Activated naive CD8-positive, alpha-beta T cell treated with anti-CD3 and anti-CD28 coated beads for 36 hours (primary cell): ENCODE measurements at places on chromosomes 5 and 9. TPM values are rescaled to one million over a fixed set of nuclear protein-coding genes. Genes with fewer than 3 reads are reported as not detected.

The RGS7BP gene
- not detected for total RNA-seq

The EDIL3 gene
- total RNA-seq = not detected

The KCNV2 gene
- total RNA-seq = not detected

The C5 gene
- 1.5 TPM for total RNA-seq

The PCDHA12 gene
- not detected for total RNA-seq

The GADD45G gene
- 1.8 TPM for total RNA-seq

The FAM78A gene
- 36.1 TPM for total RNA-seq

The ADAMTS16 gene
- not detected for total RNA-seq

The BTNL9 gene
- total RNA-seq = 0.12 TPM

The GRXCR2 gene
- total RNA-seq = not detected

The IRX2 gene
- total RNA-seq = not detected

The SH3PXD2B gene
- 0.84 TPM for total RNA-seq

- no peak overlapping the region for H3K4me3 ChIP-seq
- no peak for DNase-seq
- no peak overlapping the region for H3K27ac ChIP-seq
- H3K36me3 ChIP-seq = peaks cover 10% of the 10 kb centered on the region
- H3K4me1 ChIP-seq = peaks cover 27% of the 10 kb centered on the region
- no peaks in the 10 kb centered on the region for H3K27me3 ChIP-seq
Measured at GRCh38 chr5:177548495-177548894, 5.9 kb downstream of the FAM193B start.

DNA sequence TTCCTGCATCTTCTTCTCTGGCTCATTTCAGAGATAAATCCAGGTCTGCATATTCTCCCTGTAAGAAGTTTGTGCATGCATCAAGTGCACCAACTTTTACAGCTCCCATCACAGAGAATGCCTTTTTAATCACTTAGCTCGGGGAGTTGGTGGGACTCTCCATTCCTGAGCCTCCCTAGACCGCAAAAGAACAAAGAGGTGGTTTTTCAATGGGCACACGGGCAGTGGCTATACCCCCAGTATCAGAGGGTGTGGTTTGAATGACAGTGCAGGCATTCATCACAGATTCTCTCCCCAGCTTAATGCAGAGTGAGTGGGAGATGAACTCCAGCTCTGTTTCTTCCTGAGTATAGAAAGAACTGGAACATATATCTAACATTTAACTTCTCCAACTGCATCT lies 264.7 kb upstream of the NR4A3 start:
- no peak overlapping the region for H3K4me3 ChIP-seq
- H3K27ac ChIP-seq = no peak overlapping the region
- DNase-seq = no peak
- H3K36me3 ChIP-seq = peaks cover 4% of the 10 kb centered on the region

DNA sequence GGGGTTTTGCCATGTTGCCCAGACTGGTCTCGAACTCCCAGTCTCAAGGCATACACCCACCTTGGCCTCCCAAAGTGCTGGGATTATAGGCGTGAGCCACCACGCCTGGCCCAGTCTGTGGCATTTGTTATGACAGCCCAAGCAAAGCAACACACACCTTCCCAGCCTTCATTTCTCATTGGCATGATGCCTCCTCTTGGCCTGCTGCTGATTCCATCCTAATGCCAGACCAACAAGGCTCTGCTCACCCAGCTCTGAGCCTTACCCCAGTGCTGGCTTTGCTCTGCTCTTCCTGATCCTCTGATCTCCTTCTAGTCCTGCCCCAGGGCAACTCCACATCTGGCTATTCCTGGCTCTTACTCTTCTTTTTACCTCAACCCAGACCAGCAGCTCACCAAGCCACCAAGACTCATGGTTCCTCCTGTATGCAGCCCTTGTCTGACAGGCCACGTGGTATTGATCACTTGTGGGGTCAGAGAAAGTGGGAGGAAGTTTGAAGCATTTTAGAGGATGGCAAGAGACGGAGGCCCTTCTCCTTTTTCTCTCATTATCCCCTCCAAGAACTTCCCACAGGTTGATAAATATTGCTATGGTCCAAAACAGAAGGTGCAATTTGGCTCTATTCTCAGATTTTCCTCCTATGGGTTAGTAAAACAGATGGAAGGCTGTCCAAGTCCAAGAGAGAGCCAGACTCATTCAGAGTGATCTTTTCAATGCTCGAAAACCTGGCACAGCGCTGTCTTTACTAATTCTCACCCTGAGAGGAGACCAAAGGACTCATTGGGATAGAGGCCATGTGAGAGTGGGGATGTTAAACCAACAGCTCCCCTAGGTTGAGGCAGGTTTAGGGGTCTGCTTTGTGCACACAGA lies 958 bp downstream of the CD180 start:
- H3K36me3 ChIP-seq = peaks cover 3% of the 10 kb centered on the region
- peak overlapping the region; percentile 52 for H3K27ac ChIP-seq
- no peaks in the 10 kb centered on the region for H3K27me3 ChIP-seq
- H3K4me3 ChIP-seq = peak overlapping the region; percentile 2

- H3K27ac ChIP-seq = no peak overlapping the region
- H3K27me3 ChIP-seq = peaks cover 23% of the 10 kb centered on the region
- no peaks in the 10 kb centered on the region for H3K4me1 ChIP-seq
- H3K36me3 ChIP-seq = no peaks in the 10 kb centered on the region
Measured at GRCh38 chr9:87140605-87141109, 193.4 kb upstream of the GAS1 start.

- H3K36me3 ChIP-seq = no peaks in the 10 kb centered on the region
- no peaks in the 10 kb centered on the region for H3K4me1 ChIP-seq
- no peak for DNase-seq
- H3K27me3 ChIP-seq = peaks cover 4% of the 10 kb centered on the region
- no peak overlapping the region for H3K27ac ChIP-seq
- no peak overlapping the region for H3K4me3 ChIP-seq
Measured at GRCh38 chr5:147927901-147928300, 21.6 kb upstream of the C5orf46 start.

GRCh38 chr5:124764992-124765611 lies 18.7 kb upstream of the ZNF608 start:
- no peaks in the 10 kb centered on the region for H3K36me3 ChIP-seq
- H3K4me1 ChIP-seq = no peaks in the 10 kb centered on the region
- DNase-seq = no peak
- peaks cover 5% of the 10 kb centered on the region for H3K27me3 ChIP-seq
- no peak overlapping the region for H3K27ac ChIP-seq

DNA sequence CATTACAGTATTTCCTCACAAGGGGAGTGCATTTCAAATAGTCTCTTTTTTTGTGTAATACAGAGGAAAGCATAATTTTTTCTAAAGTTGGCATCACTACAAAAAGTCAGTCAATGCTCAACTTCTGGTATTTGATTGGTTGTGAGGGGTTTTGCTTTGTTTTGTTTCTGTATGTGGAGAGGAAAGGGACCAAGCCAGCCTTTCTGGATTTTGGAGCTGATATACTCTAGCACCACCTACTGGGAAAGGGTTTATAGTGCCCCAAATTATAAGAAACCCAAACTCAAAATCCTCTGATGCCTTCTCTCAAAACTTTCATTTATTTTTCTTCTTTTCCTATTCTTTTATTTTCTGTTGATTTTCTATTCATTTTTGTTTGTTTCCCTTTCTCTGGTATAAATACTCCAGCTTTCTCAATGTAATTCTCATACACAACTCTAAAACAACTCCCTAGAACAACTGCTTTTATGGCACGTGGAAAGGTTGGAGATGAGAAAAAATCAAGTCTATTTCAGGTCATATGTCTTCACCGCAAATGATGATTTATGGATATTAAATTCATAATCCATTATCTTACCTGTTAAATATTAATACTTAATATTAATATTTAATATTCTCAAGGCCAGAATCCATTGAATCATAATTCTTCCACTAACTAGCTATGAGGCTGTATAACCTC lies 69.5 kb upstream of the ANXA1 start:
- H3K27ac ChIP-seq = no peak overlapping the region
- no peaks in the 10 kb centered on the region for H3K36me3 ChIP-seq
- H3K27me3 ChIP-seq = peaks cover 17% of the 10 kb centered on the region

DNA sequence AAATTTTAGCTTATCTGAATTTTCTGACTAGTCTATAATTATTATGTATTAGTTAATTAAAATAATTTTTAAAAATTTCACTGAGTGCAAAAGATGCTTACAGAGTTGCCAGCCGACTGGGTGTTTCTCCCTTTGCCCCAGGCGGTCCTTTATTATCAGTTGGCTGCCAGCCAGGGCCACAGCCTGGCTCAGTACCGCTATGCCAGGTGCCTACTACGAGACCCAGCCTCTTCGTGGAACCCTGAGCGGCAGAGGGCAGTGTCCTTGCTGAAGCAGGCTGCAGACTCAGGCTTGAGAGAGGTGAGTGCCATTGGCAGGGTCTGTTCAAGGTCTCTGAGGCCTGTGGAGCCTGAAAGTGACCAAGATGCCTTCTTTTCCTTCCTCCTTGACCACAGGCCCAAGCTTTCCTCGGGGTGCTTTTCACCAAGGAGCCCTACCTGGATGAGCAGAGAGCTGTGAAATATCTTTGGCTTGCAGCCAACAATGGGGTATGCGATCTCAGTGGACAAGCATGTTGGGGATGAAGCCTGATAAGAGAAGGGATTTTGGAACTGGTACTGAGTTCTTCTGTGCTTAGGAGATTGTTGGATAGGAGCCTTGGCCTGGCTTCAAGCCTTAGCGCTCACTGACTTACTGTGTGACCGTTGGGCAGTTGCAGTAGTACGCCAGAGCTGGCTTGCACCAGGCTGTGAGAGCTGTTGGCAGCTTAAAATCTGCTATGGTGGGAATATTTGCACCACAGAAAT lies 10.6 kb downstream of the DELE1 start:
- H3K27me3 ChIP-seq = no peaks in the 10 kb centered on the region
- H3K4me3 ChIP-seq = no peak overlapping the region
- DNase-seq = no peak
- H3K4me1 ChIP-seq = no peaks in the 10 kb centered on the region
- no peak overlapping the region for H3K27ac ChIP-seq
- peaks cover 10% of the 10 kb centered on the region for H3K36me3 ChIP-seq

DNA sequence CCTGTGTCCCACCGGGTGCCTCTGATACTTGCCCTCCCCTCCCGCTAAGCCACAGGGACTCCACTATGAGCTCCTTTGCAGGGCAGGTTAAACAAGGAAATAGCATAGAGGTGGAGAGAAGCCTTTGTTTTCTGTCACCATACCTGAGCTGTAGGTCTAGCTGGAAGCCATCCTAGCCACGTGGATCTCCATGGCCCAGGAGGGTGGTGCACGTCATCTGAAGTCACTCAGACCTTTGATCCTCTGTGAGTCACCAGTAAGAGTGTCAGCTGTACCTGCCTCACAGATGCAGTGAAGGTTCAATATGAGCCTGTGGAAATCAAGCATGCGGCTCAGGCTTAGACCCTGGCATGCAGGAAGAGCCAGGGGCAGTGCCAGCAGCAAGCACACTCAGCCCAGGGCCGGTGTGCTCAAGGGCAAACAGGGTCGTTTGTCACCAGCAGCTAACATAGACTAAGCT lies 55.1 kb downstream of the ASS1 start:
- H3K4me3 ChIP-seq = no peak overlapping the region
- DNase-seq = no peak
- peaks cover 3% of the 10 kb centered on the region for H3K36me3 ChIP-seq
- peaks cover 12% of the 10 kb centered on the region for H3K27me3 ChIP-seq

GRCh38 chr9:95732802-95733688 lies 142.4 kb upstream of the ERCC6L2 start:
- H3K27ac ChIP-seq = no peak overlapping the region
- DNase-seq = no peak
- peaks cover 28% of the 10 kb centered on the region for H3K4me1 ChIP-seq
- H3K27me3 ChIP-seq = peaks cover 19% of the 10 kb centered on the region
- H3K4me3 ChIP-seq = no peak overlapping the region
- peaks cover 2% of the 10 kb centered on the region for H3K36me3 ChIP-seq

GRCh38 chr5:83322273-83322924 lies 149.1 kb upstream of the VCAN start:
- H3K4me1 ChIP-seq = no peaks in the 10 kb centered on the region
- DNase-seq = no peak
- no peak overlapping the region for H3K27ac ChIP-seq
- H3K4me3 ChIP-seq = no peak overlapping the region
- H3K36me3 ChIP-seq = no peaks in the 10 kb centered on the region

GRCh38 chr5:17951392-17952169 lies 317.3 kb downstream of the TAF11L14 start:
- DNase-seq = no peak
- no peaks in the 10 kb centered on the region for H3K36me3 ChIP-seq
- H3K27me3 ChIP-seq = peaks cover 4% of the 10 kb centered on the region
- H3K4me1 ChIP-seq = no peaks in the 10 kb centered on the region
- H3K27ac ChIP-seq = no peak overlapping the region

GRCh38 chr5:9644630-9645029 lies 14.5 kb upstream of the TAS2R1 start:
- no peaks in the 10 kb centered on the region for H3K36me3 ChIP-seq
- H3K27ac ChIP-seq = no peak overlapping the region
- no peak overlapping the region for H3K4me3 ChIP-seq
- H3K27me3 ChIP-seq = no peaks in the 10 kb centered on the region
- H3K4me1 ChIP-seq = no peaks in the 10 kb centered on the region

DNA sequence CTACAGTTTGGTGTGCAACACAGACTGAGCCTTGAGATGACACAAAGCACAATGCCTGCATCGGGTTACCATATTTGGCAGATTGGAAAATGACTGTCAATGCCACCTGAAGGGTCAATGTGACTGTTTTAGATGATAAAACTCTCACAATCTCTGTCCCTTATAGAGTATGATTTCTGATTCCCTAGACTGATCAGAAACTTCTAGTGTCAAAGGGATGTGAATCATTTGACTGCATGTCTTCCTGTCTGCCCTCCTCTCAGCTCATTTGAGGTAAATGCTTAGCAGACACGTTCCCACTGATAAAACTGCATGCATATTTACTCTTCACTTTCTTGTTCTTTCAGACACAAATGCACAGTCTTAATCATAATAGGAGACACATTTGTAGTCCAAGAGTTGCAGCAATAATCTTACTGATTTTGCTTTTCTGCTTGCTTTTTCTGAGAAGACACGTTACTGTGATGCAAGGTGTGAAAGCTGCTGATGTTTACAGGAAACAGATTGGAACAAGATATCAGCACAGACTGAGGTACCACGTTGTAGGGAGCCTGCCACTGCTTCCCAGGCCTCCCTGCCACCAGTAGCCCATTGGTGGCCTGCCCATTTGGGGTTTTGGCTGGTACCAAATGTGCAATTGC lies 77.8 kb downstream of the GCNT4 start:
- peak overlapping the region; percentile 50 for H3K27ac ChIP-seq
- H3K27me3 ChIP-seq = no peaks in the 10 kb centered on the region

- H3K36me3 ChIP-seq = no peaks in the 10 kb centered on the region
- H3K27me3 ChIP-seq = peaks cover 26% of the 10 kb centered on the region
- no peak for DNase-seq
- H3K4me3 ChIP-seq = no peak overlapping the region
- peaks cover 31% of the 10 kb centered on the region for H3K4me1 ChIP-seq
Measured at GRCh38 chr9:89814340-89815040, 209.7 kb downstream of the GADD45G start.

- no peak for DNase-seq
- H3K36me3 ChIP-seq = no peaks in the 10 kb centered on the region
- no peaks in the 10 kb centered on the region for H3K4me1 ChIP-seq
- H3K4me3 ChIP-seq = no peak overlapping the region
- H3K27ac ChIP-seq = no peak overlapping the region
- no peaks in the 10 kb centered on the region for H3K27me3 ChIP-seq
Measured at GRCh38 chr5:95600557-95600956, 19.3 kb upstream of the GPR150 start.

GRCh38 chr9:133204335-133204992 lies 4.6 kb downstream of the OBP2B start:
- H3K27me3 ChIP-seq = peaks cover 18% of the 10 kb centered on the region
- DNase-seq = no peak
- H3K27ac ChIP-seq = no peak overlapping the region
- no peak overlapping the region for H3K4me3 ChIP-seq

- H3K27me3 ChIP-seq = no peaks in the 10 kb centered on the region
- peaks cover 7% of the 10 kb centered on the region for H3K36me3 ChIP-seq
- H3K4me3 ChIP-seq = no peak overlapping the region
Measured at GRCh38 chr5:1525624-1526189, 1.9 kb upstream of the LPCAT1 start.
